Left ventricle myocardium superior (tissue), 1 donor: ENCODE measurements at places on chromosomes 11 and 22.
A peak's percentile ranks its signal among the peaks of the same experiment; 100 is the strongest.

- DNase-seq, result peak; percentile 59
Observed at GRCh38 chr22:46001426-46002106, 24.6 kb upstream of the WNT7B start.

DNA sequence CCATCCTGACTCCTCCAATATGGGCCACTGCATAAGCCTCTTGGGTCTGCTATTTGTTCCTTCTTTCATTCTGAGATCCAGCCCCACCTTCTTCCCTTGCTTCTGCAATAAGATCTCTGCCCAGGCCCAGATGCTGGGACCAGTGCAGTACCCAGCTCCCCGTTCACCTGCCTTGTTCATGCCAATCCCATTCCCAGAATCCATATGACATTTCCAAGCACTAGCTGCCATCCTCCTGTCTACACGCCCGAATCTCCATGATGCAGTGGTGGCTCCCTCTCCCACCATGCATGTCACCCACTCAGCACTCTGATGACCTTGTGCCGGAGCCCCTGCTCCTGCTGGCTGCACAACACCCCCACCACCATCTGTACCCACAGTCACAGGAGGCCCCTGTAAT is 11.4 kb upstream of the FAM83F start:
- DNase-seq, result no peak

DNA sequence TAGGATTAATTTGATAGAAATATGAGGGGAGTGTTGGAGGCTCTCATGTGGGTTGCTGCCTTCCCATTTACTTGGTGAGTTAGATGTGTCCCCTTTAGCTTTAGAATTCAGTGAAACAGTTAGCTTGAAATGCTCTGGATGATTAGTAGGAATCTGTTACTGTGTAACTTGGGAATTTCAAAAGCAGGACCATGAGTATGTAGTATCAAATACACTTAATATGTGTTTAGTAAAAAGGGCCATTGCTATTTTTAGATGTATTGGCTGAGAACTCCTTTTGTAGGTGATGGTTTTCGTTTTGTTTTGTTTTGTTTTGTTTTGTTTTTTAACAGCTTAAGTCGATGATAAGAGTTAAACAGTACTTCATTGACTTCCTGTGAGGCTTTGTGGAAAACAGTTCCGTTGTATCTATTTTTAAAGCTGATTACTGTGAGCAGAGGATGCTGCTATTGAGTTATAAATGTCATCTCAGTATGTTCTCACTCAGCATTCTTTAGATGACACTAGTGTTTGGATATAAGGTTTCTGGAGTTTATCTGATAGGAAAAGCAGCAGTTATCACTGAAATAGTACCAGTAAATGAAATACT is 53.5 kb downstream of the MCAM start:
- no peak for DNase-seq

GRCh38 chr22:40679249-40679963 is at the start of gene MCHR1:
MCHR1 (plus strand) TSS chr22:40679484; CDS start chr22:40679653, 169 bp downstream.
- DNase-seq, result no peak

GRCh38 chr22:31538815-31539214 is 42.5 kb downstream of the SFI1 start:
- DNase-seq, result no peak

DNA sequence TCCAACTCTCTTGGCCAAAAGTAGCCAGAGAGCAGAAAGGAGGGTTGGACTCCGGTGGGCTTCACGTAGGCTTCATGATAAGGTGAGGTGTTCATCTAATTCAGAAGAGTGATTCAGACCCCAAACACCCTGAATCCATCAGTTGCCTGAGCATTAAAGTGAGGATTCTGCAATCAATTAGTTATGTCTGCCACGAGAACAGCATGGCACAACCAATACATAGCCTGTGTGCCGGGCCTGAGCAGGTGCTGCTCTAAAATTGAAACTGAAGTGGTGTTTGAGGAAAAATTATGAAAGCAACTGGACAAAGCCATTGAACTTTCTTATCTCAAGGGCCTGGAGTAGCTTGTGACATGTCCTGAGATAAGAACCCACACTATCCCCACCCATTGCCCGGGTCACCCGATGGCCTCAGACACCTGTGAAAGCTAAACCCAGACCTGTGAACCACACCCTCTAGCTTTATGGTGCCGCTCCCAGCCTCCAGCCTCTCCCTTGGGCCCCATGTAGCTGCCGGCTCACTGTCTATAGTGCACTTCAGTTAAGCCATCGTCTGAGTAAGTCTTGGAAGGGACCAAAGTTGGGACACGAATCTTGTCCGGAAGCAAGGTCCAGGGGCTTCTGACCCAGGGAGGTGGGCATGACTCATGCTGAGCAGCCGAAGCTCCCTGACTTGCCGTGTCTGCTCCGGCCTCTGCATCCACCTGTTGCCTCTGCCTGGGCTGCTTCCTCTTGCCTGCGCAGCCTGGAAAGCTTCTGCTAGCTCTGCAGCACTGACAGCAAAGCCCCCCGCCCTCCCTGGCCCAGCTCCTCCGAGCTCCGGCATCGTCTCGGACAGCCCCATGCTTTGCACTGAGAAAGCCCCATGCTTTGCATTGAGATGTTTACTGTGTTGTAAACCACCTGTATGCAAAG is 5.7 kb upstream of the MYEOV start:
- no peak for DNase-seq

DNA sequence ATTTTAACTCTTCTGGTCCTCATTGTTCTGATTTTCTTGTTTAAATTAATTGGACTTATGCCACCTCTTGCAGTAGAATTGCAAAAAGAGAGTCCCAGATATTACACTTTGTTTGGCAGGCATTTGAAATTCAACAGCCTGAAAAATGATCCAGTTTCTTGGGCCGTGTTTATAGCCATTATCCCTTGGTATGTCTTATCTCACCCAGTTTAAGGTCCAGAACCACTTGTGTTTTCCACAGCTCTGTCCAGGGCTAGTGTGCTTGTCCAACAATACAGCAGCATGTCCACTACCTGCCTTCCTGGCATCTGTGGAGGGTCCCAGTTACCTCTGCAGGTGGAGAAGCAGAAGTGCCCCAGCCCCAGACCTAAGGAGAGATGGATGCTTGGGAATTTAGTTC is 397.4 kb downstream of the SOX6 start:
- no peak for DNase-seq

DNA sequence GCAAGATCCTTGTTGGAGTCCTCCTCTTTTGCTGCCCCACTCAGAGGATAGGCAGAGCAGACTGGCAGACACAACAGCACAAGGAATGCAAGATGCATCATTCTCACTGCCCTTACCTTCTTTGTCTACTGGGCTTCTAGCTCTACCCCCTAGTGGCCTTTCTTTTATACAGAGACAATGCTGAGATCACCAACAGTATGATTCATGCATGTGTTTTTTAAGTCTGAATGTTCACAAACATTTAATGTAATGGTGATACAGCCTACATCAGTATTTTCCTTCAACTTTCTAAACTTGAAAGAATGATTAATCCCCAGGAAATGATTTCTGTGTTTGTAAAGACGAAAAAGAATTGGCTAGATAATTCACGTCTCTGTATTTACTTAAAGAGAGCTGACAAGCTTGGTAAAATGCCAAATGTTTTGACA is at the start of gene MMP10:
Gene MMP10 (minus strand): TSS at position 138 of the 428 bp plus-strand sequence. CDS start 37 bp downstream, at position 101.
- DNase-seq, result no peak

GRCh38 chr11:1073851-1074243 is 827 bp upstream of the MUC2 start:
- DNase-seq, result peak; percentile 12

DNA sequence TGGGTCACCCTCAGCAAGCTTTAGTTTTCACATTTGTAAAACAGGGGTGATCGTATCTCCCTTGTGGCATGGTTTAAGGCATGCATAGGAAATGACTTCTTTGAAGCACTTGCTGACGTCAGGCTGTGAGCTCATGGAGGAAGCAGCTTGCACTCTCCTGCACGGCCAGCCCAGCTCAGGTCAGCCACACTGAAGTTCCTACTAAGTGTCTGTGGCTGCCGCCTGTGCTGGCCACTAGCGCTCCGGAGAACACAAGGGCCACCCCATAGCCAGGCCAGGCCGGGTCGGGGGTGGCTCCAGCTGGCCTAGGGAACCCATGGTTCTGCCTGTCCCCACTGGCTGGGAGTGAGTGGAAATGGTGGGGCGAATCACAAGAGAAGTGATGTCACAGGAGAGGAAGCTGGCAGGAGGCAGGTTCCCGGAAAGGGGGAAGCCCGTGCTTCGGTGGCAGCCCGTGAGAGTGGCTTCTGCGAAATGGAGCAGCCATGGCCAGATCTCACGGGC is 28.2 kb downstream of the KCTD17 start:
- DNase-seq, result no peak

DNA sequence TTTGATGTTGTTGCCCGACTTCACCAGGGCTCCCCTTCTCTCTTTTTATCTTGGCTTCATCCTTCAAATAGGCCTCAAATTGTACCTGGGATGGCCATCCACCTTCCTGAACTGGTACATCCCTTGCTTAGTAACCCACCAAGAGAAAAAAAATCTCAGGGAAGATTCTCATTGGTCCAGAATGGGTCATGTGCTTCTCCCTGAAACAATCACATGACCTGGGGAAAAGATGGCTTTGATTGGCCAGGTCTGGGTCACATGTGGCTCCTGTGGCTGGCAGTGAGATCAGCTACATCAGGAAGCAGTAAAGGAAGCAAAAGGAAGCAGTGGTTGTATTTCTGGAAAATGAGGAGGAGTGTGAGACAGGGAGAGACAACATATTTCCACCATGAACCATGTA is 540.2 kb downstream of the MIAT start:
- DNase-seq, result no peak

- no peak for DNase-seq
Observed at GRCh38 chr11:131913267-131913666, 542.9 kb downstream of the NTM start.

DNA sequence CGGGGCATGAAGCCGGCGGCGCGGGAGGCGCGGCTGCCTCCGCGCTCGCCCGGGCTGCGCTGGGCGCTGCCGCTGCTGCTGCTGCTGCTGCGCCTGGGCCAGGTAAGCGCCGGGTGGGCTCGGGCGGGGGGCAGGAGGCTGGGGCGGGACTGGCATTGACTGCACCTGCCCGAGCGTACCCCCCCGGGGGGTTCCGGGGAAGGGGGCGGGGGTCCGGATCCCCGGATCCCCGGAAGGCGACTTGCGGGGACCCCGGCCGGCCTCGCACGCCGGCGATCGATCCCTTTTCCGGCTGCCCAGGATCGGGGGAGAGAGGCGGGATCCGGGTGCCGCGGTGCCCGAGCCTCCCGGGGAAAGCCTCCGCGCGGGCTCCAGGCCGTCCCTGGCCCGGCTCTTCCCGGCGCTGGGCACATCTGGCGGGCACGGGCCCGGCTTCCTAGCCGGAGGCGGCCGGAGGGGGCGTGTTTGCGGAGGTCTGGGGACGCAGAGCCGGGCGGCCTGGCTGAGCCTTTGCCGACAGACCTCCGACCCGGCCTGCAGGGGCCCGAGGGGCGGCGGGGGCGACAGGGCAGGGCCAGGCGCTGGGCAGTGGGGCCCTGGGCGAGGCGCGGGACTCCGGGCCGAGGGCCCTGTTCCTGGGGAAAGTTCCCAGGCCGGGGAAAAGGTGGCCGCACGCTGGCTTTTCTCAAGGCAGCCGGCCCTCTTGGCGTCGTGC is 705 bp downstream of the PTPRJ start:
- peak; percentile 74 for DNase-seq

- DNase-seq, result no peak
Observed at GRCh38 chr11:115097796-115098408, 406.3 kb downstream of the CADM1 start.
